ENCODE measurements at places on chromosomes 6 and 20.

DNA sequence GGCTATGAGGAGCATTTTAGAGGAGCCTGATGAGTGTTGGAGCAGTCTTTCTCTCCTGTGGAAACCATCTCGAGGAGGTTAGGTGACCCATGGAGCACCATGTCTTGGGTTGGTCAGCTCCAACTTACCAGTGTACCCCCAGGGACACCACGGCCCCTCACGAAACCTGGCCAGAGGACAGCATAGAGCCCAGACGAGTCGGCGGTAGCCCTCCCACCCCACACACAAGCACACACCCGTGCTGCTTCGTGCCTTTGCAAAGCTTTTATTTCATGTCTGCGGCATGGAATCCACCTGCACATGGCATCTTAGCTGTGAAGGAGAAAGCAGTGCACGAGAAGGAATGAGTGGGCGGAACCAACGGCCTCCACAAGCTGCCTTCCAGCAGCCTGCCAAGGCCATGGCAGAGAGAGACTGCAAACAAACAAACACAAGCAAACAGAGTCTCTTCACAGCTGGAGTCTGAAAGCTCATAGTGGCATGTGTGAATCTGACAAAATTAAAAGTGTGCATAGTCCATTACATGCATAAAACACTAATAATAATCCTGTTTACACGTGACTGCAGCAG is 53.6 kb downstream of the EZR start:
- DNase-seq = no peak

GRCh38 chr6:111541026-111541681 is 58.1 kb upstream of the REV3L start:
- DNase-seq = no peak

DNA sequence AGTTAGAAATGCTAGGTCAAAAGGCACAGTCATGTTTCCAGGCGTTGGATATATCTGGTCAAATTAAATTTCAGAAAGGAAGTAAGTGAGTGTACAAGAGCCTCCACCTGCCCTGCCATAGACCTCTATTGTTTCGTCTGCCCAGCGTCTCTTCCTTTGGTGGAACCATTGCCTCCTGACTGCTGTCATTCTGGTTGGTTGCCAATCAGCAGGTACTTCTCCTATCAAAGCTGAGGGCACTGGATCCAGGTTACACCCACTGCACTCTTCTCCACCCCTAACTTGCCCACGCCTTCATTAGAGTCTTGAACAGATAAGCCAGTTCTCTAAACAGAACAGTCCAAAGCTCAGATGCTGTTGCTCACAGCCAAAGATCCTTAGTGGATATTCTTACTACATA is 2.6 kb upstream of the WFDC5 start:
- no peak for DNase-seq

GRCh38 chr6:74167976-74168375 is 472.0 kb downstream of the CD109 start:
- DNase-seq = no peak

DNA sequence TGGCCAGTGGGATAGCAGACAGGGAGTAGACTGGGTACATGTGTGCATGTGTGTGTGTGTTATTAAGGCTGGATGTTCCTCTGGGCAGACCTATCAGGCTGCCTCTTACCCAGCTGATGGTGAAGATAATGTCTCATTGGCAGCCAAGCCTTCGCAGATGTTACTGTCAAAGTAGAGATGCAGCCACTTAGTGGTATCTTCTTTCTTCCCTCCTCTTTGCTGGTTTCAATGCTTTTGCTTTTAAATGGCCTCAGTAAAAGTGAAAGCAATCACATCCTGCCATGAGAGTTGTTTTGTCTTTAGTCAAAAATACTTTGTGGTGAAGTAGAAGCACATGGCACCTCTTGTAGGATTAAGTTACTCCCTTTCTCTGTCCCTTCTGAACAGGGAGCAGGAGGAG is 57.5 kb downstream of the SNRNP48 start:
- DNase-seq = no peak

DNA sequence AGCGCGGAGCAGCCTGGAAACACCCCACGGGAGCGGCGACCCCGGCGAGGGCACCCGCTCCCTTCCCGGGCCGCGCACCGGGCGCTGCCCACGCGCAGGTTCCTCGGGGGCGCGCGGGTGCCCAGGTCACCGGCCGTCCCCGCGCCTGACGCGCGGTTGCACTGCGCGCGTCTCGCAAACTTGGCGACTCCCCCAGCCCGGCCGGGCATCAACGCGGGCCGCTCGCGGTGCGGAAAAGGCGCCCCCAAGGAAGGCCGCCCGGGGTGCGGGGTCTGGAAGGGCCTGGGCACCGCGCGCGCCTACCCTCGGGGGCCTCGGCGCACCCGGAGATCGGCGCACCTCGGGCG is 555 bp upstream of the ZBTB46 start:
- no peak for DNase-seq

Measured in activated CD4-positive, CD25-positive, alpha-beta regulatory T cell (primary cell).